ENCODE measurements at places on chromosomes 4 and X.

DNA sequence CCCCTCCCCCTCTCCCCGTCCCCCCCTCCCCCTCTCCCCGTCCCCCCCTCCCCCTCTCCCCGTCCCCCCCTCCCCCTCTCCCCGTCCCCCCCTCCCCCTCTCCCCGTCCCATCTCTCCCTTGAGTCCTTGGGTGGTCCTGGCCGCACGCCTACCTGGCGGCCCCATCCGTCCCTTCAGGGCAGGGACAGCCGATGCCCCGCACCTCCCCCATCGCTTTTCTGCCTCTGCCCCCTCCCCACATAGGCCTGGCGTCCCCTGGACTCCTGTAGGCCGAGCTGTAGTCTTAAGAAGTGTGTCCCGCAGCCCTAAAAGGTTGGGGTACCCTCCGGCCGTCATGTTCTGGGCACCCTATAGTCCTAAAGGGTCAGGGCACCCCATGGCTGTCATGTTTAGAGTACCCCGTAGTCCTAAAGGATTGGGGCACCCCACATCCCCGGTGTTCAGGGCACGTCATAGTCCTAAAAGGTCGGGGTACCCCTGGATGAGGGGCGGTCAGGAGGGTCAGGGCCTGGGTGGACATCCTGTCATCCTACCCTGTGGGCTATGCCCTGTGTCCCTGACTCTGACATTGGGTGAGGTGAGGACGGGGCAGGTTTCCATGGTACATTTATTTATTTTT lies 10.8 kb upstream of the GTPBP6 start:
- DNase-seq = peak; percentile 18

GRCh38 chr4:36574816-36575215 lies 293.4 kb downstream of the DTHD1 start:
- no peak for DNase-seq

- no peak for DNase-seq
Measured at GRCh38 chr4:1948232-1948631, 60.5 kb downstream of the NELFA start.

GRCh38 chr4:109079201-109079600 lies 223.3 kb downstream of the COL25A1 start:
- DNase-seq = no peak

DNA sequence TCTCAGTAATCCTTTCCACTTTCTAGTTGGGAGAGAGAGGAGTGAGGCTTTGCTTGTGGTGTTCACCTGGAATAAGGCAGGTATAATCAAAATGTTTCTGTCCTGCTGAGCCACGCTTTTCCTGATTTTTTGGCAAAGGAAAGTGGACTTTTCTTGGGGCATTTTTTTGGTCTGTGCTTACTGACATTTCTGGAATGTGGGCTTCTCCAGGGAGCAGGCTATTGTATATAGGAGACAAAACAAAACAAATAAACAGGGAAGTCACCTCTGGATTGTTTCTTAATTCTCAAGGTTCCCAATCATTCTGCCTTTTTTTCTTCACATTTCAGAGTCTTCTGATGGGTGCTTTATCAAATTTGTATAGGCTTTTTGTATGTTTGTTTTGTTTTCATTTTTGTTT lies 25.7 kb upstream of the RP2 start:
- DNase-seq = no peak

DNA sequence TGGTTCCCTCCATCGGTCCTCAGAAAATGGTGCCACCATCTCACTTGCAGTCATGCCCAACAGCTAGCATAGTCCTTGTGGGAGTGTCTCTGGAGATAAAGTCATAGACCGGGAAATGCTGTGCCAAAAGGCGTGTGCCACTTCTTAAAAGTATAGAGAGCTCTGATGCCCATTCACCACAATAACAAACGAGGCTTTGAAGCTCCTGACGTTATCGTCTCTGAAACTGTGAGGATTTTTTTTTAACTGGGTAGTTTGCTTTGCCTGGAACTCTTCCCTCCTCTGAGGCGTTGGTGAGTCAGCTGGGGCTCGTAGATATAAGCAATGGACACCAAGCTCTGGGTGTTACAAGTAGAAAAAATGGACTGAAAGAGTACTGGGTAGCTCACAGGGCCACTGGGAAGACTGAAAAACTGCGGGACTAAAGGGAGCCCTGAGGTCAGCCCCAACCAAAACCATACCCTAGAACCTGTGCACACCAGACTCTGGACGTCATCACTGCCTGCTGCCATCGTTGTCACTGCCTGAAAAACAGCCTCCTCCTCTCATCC lies 89.4 kb upstream of the TRIM2 start:
- no peak for DNase-seq

GRCh38 chr4:153375303-153375702 lies 30.8 kb downstream of the MND1 start:
- no peak for DNase-seq

GRCh38 chr4:8580321-8581093 lies at the start of gene GPR78:
GPR78 (plus strand) TSS chr4:8580392; CDS start chr4:8580983, 591 bp downstream.
- DNase-seq = peak; percentile 74

DNA sequence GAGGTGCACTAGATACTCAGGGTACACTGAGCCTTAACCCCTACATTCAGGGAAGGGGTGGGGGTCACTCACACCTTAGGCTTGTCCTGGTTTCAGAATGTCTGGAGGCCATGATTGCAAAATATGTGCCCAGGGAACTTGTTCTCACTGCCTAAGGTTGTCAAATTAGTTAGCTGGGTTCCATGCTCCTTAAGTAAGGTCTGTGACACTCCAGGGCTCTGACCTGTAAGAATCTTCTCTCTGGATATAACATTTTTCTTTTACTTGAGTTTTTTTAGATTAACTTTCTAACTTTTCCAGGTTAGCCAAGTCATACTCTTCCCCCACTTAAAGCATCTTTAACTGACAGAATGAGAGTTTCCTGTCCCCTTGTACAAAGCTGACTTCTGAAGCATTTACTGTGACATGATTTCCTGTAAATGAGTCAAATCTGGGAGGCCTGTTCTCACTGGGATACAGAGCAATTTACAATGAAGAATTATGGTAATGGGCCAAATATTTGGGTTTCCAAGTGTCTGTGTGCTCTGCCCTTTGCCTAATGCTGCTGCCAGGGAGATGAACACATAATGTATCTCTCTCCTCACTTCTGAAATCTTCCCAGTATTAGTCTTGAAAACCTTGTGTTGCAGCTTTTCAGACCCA lies 101.7 kb downstream of the GATB start:
- no peak for DNase-seq

Data from left cardiac atrium (tissue), 4 donors.